ENCODE measurements at places on chromosomes 2 and 18.

- DNase-seq = no peak
These were observed 2.4 kb downstream of the EPAS1 start for GRCh38 chr2:46299365-46300263.

DNA sequence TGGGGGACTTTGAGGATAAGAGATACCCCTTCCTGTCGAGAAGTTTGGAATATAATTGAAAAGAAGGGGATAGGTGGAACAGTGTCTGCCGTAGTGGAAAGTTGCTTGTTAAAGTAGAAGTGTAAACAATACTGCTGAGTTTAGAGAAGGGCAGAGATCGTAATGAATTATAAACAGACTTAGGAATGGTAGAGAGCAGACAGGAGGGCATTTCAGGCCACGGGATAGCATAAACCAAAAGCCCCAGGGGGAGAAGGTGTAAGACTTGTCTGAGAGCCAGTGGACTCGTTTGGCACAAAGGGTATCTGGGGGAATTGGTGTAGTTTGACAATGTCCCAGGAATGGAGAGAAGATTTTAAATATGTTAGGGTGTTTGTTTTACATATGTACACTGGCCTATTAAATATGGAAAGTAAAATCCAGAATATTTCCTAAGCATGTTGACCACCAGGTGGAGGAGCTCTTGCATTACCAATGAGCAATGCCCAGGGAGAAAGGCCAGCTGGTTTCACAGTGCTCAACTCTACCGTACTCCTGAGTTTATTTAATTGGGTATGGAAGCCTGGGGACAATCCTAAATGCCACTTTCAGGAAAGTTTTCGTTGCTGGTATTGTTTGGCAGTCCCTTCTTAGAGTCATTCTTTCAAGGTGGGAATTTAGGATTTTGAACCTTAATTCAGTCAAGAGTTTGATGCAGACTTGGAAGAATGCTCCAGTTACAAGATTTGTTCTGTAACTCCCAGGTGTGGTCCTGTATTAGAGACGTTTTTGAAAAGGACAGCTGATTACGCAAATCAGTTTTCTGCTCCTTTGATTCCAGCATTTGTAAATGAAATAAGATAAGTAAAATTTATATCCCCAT, 7.5 kb downstream of the COPS8 start:
- no peak for DNase-seq

GRCh38 chr2:67883316-67884087, 179.3 kb downstream of the C1D start:
- no peak for DNase-seq

DNA sequence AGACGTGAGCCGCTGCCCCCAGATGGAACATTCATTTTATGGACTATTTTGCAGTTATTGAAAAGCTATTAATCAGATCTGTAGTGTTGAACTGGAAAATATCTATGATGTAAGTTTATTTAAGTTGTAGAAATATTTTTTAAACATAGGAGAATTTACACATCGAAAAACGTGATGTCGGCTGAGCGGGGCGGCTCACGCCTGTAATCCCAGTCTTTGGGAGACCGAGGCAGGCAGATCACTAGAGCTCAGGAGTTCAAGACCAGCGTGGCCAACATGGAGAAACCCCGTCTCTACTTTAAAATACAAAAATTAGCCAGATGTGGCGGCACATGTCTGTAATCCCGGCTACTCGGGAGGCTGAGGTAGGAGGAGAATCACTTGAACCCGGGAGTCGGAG, 2.0 kb upstream of the TIA1 start:
- DNase-seq = no peak

GRCh38 chr2:207632575-207633493, 7.6 kb upstream of the METTL21A start:
- no peak for DNase-seq

GRCh38 chr2:39584283-39584965, 81.3 kb upstream of the TMEM178A start:
- no peak for DNase-seq

DNA sequence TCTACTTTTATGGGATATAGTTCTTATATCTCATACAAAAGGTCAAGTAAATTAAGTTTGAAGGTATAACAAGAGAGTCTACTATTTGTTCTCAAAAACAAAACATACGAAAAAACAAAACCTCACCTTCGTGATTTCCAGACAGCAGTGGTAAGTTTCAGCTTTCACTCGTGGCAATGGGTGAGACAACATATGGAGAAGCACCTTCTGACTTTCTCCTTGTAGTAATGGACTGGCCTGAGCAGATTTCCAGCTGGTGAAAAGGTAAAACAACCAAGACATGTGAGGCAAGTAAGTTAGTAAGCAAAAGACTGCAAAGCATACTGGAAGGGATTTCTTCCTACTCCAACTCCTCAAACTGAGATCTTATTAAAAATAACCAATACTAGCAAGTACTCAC, 39.6 kb downstream of the RTTN start:
- no peak for DNase-seq

- no peak for DNase-seq
These were observed 5.1 kb downstream of the EHD3 start for GRCh38 chr2:31238906-31239592.

GRCh38 chr2:102677244-102678215, 58.2 kb downstream of the SLC9A2 start:
- DNase-seq = no peak

GRCh38 chr2:190843890-190844699, 36.5 kb upstream of the GLS start:
- DNase-seq = no peak
